ENCODE measurements at places on chromosomes 2 and 18.

GRCh38 chr2:108029912-108030311, 43.6 kb downstream of the SLC5A7 start:
- DNase-seq: no peak

- peak; percentile 54 for DNase-seq
Observed at GRCh38 chr18:56083523-56084287, 495.7 kb upstream of the TCF4 start.

- DNase-seq: no peak
Observed at GRCh38 chr2:210169516-210170195, 1.6 kb downstream of the KANSL1L start.

- DNase-seq: no peak
Observed at GRCh38 chr2:199395311-199395710, 62.4 kb downstream of the SATB2 start.

GRCh38 chr2:71060871-71061270, 7.6 kb upstream of the NAGK start:
- no peak for DNase-seq

DNA sequence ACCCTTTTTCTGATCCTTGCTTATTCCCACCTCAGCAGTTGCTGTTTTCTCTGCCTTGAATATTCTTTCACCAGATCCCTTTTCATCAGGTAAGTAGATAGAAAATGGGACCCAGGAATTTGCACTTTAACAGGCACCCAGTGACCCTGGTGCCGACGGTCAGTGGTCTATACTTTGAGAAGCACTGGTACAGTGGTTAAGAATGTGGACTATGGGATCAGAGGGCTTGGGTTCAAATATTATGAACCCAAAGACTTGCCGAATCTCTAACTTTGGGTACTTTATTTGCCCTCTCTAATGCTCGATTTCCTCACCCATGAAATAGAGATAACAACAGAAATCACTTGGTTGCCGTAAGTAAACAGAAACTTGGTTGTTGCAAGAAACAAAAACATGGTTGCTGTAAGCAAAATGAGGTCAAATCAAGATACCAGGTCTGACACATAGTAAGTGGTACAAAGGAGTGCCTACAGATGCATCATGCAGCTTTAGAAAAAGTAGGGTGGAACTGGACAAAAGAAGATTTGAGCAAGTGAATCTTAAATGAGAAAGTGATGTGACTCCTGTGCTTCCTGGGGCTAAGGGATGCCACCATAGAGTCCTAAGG, 69.5 kb upstream of the GLS start:
- DNase-seq: no peak

DNA sequence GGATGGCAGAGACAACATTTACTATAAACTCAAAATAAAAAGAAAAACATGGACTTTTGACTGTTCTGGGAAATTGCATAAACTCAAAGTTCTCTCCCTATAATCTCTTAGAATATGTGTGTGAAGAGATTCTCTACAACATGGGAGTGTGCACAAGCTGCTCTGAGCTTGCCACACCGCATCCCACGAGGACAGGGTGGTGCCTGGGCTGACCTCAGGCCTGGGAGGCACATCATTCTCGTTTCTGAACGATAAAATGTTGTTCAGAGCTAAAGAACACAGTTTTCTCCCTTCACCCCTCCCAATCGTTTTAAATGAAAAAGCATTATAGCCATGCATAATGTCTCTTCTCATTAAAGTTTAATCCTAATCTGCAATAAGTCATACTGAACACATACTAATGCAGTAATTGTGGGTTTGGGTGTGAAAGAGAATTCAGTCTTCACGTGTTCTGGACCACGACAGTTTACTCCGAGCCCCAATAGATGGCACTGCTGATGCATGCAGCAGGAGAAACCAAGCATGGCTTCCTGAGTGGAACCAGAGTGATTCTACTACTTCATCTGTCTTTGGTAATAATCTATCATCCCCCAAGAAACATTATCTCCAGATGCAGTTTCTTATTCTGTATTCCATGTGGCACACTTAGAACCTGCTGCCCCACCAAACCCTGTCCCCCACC, 46.9 kb upstream of the LAMA1 start:
- DNase-seq: peak; percentile 6

GRCh38 chr2:84302513-84303412, 156.3 kb downstream of the SUCLG1 start:
- peak; percentile 37 for DNase-seq

DNA sequence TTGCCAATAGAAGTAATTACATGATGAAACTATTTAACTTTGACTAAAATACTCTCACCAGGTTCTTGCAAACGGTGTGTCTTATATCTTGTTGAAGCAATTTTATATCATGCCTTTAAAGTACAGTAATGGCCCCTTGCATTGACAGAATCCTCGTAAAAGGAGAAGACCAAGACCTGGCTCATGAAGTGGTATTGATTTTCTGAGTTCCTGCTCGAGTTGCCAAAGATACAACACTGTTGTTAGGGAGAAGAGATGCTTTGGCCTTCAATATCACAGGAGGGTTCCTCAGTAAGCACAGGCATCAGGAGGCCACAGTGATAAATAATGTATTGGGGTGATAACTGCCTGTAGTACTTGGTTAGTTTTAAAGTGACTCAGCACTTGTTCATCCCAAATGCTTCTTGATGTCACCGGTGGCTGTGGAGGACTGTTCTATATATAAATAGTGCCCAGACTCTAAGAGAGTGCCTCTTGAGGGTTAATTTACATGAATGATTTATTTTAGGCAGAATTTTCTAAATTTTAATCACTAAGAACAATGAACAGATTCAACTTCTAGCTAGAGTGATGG, 571.7 kb upstream of the FANCL start:
- DNase-seq: peak; percentile 7

- no peak for DNase-seq
Observed at GRCh38 chr2:183172220-183172887, 48.1 kb downstream of the NUP35 start.

- no peak for DNase-seq
Observed at GRCh38 chr2:203691149-203691548, 15.3 kb upstream of the CD28 start.

GRCh38 chr2:37667704-37668103, 3.7 kb downstream of the CDC42EP3 start:
- DNase-seq: no peak

DNA sequence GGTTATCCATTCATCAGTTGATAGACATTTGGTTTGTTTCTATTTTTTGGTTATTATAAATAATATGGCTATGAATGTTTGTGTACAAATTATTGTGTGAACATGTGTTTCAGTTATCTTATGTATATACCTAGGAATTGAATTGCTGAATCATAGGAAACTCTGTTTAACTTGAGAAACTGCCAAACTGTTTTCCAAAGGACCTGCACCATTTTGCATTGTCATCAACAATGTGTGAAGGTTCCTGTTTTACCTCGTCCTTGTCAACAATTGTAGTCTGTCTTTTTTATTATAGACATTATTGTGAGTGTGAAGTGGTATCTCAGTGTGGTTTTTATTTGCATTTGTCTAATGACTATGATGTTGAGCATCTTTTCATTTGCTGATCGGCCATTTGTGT, 17.1 kb downstream of the PDK1 start:
- DNase-seq: no peak
